Stomach (tissue), 19 donors: ENCODE measurements at places on chromosomes 1 and 21.

DNA sequence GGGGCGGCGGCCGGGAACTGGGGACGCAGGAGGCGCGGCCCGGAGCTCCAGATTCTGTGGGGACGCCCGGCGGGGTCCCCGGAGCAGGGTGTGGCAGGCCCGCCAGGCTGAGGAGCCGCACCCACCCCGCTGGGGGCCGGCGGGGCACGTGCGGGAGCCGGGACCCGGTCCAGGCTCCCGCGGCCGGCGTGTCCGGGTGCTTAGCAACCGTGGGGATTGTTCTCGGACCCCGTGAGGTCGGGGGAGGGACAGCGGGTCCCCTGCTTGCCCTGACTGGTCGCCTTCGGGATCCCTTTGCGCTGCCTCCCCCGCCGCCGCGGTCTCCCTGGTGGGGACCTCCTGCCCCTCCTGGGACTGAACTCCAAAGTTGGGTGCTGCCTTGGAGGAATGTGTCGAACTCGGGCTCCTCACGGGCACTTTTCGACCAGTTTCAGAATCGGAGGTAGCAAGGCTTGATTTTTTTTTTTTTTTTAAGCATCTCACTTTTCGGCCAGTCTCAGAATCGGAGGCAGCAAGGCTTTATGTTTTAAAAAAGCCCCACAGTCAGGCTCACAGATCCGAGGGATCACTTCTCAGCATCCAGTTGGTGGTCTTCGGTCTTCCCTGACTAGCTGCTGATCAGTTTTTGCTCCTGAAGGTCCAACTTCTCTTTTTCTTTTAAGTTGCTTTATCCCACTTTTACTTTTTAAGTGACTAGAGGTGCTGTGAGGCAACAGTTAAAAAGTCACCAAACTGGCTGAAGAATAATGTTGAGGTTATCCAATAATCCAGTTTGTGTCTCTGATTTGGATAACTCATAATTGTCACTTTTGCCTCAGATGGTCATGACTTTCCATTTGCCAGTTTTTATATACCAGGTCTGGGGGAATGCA, 648 bp downstream of the FAM76A start:
- H3K4me3 ChIP-seq: peak overlapping the region; percentile 67
- peaks cover 35% of the 10 kb centered on the region for H3K36me3 ChIP-seq
- H3K27ac ChIP-seq: peak overlapping the region; percentile 98

DNA sequence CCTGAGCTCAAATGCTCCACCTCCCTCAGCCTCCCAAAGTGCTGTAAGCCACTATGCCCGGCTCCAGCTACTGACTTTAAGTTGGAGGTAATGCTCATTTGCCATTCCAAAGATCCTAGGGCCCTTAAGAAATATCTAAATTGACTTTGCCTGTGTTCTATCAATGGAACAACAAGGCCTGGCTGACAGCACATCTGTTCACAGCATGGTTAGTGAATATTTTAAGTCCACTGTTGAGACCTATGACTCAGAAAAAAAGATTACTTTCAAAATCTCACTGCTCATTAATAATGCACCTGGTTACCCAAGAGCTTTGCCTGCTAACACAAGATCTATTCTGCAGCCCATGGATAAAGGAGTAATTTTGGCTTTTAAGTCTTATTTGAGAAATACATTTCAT, 3.5 kb upstream of the SSX2IP start:
- DNase-seq: no peak
- no peaks in the 10 kb centered on the region for H3K36me3 ChIP-seq
- H3K4me1 ChIP-seq: peaks cover 44% of the 10 kb centered on the region

DNA sequence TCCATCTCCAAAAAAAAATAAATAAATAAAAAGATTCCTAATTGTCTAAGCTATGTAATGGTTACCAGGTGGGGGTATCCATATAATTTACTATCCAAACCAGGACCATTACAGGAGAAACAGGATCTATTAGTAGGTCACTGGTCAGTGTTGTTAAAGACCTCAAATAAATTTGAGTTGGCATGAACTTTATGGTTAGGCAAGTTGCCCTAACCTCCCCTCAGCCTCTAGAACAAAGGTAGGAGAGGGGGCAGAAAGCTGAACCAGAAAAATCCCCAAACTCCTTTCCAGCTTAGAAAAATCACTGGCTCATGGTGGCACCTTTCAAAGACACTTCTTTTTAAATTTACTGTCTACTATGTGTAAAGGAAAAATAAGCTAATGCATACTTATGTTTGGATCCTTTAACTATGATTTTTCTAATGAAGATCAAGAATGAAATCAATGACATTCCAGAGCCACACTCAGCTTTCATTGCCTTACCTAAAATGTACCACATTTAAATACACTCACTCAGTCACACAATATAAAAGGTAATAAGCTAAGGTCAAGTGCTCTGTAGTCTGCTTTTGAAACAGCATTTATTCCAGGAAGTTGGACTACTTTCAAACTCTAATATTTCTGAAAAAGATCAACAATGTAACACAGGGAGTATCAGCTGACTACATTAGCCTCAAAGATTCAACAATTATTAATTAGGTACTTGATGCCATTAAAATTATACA, 13.8 kb downstream of the EIF4G3 start:
- no peak for DNase-seq
- H3K36me3 ChIP-seq: peaks cover 45% of the 10 kb centered on the region
- no peak overlapping the region for H3K4me3 ChIP-seq

GRCh38 chr1:225678545-225678944, 25.6 kb upstream of the ENAH start:
- no peaks in the 10 kb centered on the region for H3K4me1 ChIP-seq
- H3K27ac ChIP-seq: no peak overlapping the region
- DNase-seq: no peak
- H3K4me3 ChIP-seq: no peak overlapping the region

DNA sequence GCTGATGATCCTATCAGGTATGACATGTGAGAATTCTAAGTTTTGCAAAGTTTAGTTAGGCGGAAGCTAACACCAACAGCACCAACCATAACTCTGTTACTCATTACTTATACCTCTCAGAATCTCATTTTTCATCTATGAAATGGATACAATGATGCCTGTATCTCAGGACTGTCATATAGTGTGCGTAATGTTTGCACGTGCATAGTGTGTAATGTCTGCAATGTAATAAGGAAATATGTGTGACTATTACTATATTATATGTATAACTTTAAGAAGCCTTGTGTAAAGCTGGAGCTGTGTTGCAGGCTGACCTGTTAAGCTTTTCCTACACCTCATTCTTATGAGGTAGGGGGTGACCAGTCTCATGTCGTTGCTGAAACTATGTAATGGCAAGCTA, 13.0 kb downstream of the ADCY10 start:
- no peaks in the 10 kb centered on the region for H3K27me3 ChIP-seq
- H3K4me1 ChIP-seq: no peaks in the 10 kb centered on the region
- no peak for DNase-seq
- no peaks in the 10 kb centered on the region for H3K36me3 ChIP-seq
- no peak overlapping the region for H3K27ac ChIP-seq

GRCh38 chr1:226679853-226680516, 59.1 kb downstream of the ITPKB start:
- peak; percentile 87 for DNase-seq
- H3K27me3 ChIP-seq: no peaks in the 10 kb centered on the region
- peaks cover 100% of the 10 kb centered on the region for H3K4me1 ChIP-seq
- H3K4me3 ChIP-seq: peak overlapping the region; percentile 37

- peaks cover 41% of the 10 kb centered on the region for H3K4me1 ChIP-seq
- H3K27me3 ChIP-seq: no peaks in the 10 kb centered on the region
- H3K4me3 ChIP-seq: peak overlapping the region; percentile 93
- DNase-seq: no peak
These were observed 1.0 kb upstream of the MFN2 start for GRCh38 chr1:11979028-11979850.

- DNase-seq: peak; percentile 31
- no peaks in the 10 kb centered on the region for H3K4me1 ChIP-seq
- no peak overlapping the region for H3K27ac ChIP-seq
- H3K36me3 ChIP-seq: no peaks in the 10 kb centered on the region
- H3K4me3 ChIP-seq: no peak overlapping the region
These were observed 123.0 kb upstream of the IGSF21 start for GRCh38 chr1:17984583-17984982.

GRCh38 chr1:93704052-93704451, 22.4 kb upstream of the BCAR3 start:
- DNase-seq: no peak
- no peak overlapping the region for H3K27ac ChIP-seq
- H3K4me1 ChIP-seq: peaks cover 22% of the 10 kb centered on the region
- H3K27me3 ChIP-seq: no peaks in the 10 kb centered on the region
- H3K4me3 ChIP-seq: no peak overlapping the region
- H3K36me3 ChIP-seq: no peaks in the 10 kb centered on the region

- H3K4me3 ChIP-seq: no peak overlapping the region
- DNase-seq: no peak
- no peak overlapping the region for H3K27ac ChIP-seq
- H3K27me3 ChIP-seq: no peaks in the 10 kb centered on the region
- H3K36me3 ChIP-seq: no peaks in the 10 kb centered on the region
- H3K4me1 ChIP-seq: no peaks in the 10 kb centered on the region
These were observed 85.3 kb upstream of the SERBP1 start for GRCh38 chr1:67515324-67516080.

- DNase-seq: peak; percentile 65
- H3K36me3 ChIP-seq: no peaks in the 10 kb centered on the region
- H3K4me3 ChIP-seq: peak overlapping the region; percentile 64
- peak overlapping the region; percentile 87 for H3K27ac ChIP-seq
These were observed 18.0 kb downstream of the SERTAD4 start for GRCh38 chr1:210250665-210250997.

DNA sequence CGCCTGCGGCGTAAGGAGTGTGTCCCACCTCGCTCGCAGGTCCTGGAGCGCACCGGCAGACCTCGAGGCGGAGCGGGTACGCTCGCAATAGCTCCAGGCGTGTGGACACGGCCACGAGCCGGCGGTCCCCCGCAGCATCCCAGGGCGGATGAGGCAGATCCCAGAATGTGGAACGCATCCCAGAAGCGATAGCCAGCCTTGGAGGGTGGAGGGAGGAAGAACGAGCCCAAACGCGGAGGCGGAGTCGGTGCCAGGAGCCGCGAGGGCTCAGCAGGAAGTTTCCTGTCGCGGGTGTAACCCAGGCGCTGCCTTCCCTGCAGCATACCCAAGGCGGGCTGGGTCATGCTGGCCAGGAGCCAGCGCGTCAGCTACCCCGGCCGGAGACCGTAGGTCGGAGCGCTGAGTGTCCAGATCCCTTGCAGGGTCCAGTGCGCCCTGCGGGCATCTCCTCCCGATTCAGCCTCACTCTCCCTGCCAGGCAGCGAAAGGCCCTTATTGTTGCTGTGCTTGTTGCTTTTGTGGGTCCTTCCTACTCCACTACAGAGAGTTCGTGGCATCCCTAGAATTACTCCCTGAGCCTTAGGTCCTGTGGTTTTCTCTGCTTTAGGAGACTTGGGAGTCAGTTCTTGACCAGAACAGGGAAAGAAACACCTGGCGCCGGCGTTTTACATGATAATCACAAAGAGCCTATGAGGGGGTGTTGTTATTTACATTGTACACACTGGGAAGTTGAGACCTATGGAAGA, 27.7 kb downstream of the STYXL2 start:
- peaks cover 10% of the 10 kb centered on the region for H3K4me1 ChIP-seq
- no peaks in the 10 kb centered on the region for H3K27me3 ChIP-seq
- no peaks in the 10 kb centered on the region for H3K36me3 ChIP-seq

- no peaks in the 10 kb centered on the region for H3K27me3 ChIP-seq
- no peaks in the 10 kb centered on the region for H3K36me3 ChIP-seq
- H3K27ac ChIP-seq: no peak overlapping the region
- H3K4me1 ChIP-seq: no peaks in the 10 kb centered on the region
These were observed 15.1 kb downstream of the PTPRC start for GRCh38 chr1:198653808-198654413.

DNA sequence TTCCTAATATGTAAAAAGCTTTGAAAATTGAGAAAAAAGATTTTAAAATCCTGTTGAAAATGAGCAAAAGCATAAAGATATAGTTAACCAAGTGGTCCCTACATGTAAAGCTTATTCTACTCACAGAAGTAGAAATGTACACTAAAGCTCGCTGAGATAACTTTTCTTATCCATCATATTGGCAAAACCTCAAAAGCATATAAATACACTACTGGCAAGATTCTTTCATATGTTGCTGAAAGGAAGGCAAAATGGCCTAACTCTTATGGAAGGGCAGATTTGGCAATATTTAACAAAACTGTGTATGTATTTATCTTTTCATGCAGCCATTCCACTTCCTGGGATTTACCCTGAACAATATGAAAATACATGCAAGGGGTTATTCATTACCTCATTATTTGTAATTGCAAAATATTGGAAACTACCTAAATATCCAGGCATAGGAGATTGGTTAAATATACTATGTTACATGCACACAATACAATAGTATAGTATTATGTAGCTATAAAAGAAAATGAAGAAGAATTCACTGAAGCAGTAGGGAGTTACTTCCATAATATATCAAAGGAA, 43.2 kb upstream of the LYPLAL1 start:
- H3K4me3 ChIP-seq: no peak overlapping the region
- H3K27me3 ChIP-seq: no peaks in the 10 kb centered on the region
- no peak for DNase-seq
- no peaks in the 10 kb centered on the region for H3K36me3 ChIP-seq
- no peak overlapping the region for H3K27ac ChIP-seq

DNA sequence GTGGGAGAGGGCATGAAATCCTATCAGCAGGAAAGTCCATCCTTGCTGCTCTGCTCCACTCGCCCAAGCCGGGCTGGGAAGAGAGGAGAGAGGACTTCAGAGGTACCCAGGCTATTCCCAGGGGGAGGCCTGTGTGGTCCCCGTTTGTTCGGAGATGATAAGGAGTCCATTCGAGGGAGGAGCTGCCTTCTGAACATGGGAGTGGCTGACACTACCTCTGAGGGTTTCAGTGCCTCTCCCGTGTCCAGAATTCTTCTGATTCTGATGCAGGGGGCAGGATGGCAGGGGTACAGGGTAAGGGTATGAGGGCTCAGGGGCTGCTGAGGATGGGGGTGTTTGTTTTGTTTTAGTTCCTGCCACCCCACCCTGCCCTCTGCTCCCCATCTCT, 40.4 kb downstream of the BACE2 start:
- H3K27me3 ChIP-seq: no peaks in the 10 kb centered on the region
- peak overlapping the region; percentile 71 for H3K27ac ChIP-seq
- no peak for DNase-seq
- peaks cover 19% of the 10 kb centered on the region for H3K4me1 ChIP-seq

DNA sequence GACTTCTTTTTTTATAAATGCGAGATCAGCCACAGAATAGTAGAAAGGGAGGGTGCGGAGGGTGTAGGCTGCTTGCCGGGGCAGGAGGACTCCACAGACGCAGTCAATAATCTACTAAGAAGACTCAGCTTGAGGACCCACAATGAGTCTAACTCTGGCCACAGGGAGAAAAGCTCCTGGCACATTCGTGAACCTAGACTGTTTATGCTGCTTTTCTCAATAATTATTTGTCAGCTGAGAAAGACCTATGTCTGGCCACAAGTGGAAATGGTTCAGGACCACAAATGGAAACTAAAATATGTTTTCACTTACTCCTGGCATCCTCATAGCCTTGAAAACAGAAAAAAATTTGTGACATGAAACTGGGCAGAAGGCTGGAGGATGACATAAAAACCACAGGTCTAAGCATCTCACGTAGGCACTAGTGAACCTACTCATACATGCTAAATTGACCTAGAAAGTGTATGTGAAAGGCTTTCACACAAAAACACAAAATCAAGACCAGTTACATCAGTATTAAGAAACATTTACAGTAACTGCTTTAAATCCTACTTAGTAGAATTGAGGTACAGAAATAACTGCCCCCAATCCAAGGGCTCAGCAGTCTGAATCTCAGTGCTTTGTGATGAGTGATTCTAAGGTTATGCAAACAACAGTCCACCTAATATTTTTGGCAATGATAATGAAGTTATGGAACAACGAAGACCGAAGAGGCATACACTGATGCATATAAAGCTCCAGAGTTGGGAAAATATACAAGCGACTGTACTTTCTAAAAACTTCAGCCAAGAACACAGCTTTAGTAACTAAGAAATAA, 159.5 kb downstream of the SLC45A1 start:
- H3K4me3 ChIP-seq: no peak overlapping the region
- H3K4me1 ChIP-seq: peaks cover 5% of the 10 kb centered on the region
